Testis (tissue), 5 donors: ENCODE measurements at places on chromosomes 2 and 18.

DNA sequence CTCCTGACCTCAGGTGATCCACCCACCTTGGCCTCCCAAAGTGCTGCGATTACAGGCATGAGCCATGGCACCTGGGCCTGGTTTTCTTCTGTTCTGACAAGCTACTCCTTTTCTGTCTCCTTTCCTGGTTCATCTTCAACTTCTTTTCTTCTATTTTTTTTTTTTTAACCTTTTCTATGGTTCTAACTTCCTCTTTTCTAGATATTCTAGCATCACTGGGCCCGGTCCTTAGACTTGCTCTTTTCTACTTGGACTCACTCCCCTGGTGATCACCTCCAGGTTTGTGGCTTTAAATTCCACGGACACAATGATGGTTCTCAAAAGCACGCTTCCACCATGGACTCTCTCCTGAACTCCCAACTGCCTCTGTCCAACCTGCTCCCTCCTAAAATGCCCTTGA, 2.0 kb downstream of the EIF2AK2 start:
- H3K4me3 ChIP-seq, result no peak overlapping the region
- no peak overlapping the region for H3K27ac ChIP-seq
- H3K27me3 ChIP-seq, result no peaks in the 10 kb centered on the region
- peaks cover 11% of the 10 kb centered on the region for H3K4me1 ChIP-seq

GRCh38 chr2:225820826-225821225, 421.3 kb downstream of the NYAP2 start:
- no peaks in the 10 kb centered on the region for H3K4me1 ChIP-seq
- no peak overlapping the region for H3K27ac ChIP-seq
- DNase-seq, result no peak
- H3K36me3 ChIP-seq, result no peaks in the 10 kb centered on the region
- no peaks in the 10 kb centered on the region for H3K27me3 ChIP-seq

DNA sequence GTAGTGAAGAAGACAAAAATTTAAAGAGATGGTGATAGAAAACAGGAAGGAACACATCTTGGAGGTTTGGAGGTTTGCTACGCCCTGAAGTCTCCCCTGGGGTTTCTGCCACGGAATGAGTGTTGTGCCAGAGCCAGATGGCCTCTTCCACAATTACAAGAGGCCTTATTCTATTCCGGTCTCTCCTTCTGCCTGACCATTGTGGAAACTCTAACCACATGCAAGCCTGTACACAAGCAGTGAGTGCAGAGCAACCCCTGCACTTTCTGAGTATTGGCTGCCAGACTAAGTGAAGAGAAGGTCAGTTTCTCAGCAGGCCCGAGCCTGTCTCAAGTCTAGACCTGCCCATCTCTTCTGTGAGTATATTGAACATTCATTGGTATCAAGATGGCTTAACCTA, 22.7 kb upstream of the MYO1B start:
- no peak for DNase-seq
- H3K27me3 ChIP-seq, result no peaks in the 10 kb centered on the region
- no peaks in the 10 kb centered on the region for H3K4me1 ChIP-seq
- no peak overlapping the region for H3K27ac ChIP-seq

DNA sequence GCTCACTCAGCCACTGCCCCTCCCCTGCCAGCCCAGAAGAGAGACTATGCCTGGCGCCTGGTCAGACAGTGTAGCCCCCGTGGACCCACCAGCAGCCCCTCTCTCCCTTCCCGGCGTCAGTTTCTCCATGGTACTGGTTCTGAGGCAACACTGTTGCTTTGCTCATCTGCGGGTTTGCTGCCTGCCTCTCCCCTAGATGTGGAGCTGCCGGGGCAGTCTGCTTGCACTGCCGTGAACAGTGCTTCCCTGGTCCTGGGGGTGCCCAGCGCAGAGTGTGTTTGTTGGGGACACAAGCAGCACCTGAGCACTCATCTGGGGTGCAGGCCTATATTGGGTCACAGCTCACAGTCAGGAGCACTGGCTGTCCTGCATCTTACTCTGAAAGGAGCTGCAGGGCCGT, 309.9 kb downstream of the NDUFA10 start:
- H3K27ac ChIP-seq, result no peak overlapping the region
- no peaks in the 10 kb centered on the region for H3K36me3 ChIP-seq
- no peak overlapping the region for H3K4me3 ChIP-seq
- H3K27me3 ChIP-seq, result no peaks in the 10 kb centered on the region
- DNase-seq, result no peak
- no peaks in the 10 kb centered on the region for H3K4me1 ChIP-seq

- no peaks in the 10 kb centered on the region for H3K4me1 ChIP-seq
- no peaks in the 10 kb centered on the region for H3K36me3 ChIP-seq
- no peak for DNase-seq
- no peaks in the 10 kb centered on the region for H3K27me3 ChIP-seq
Observed at GRCh38 chr2:232438091-232438490, 17.9 kb upstream of the ALPI start.

DNA sequence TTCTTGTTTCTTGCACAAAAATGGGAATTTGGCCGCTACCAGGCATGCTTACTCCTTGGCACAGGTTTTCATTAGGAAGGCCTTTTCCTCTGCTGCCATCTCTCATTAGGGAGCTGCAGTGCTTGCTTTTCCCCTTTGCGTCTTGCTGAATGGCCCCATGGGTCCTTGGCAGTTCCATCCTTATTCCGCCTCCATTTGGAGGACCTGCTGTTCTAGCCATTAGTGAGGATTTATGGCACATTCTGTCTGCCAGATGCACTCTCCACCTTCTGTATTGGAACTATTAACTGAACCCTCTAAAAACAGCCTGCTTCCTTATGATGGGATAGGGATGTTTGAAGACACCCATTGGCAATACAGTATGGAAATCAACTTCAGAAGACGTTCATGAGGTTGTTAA, 103.5 kb upstream of the NOSTRIN start:
- peaks cover 7% of the 10 kb centered on the region for H3K4me1 ChIP-seq
- H3K36me3 ChIP-seq, result no peaks in the 10 kb centered on the region
- no peaks in the 10 kb centered on the region for H3K27me3 ChIP-seq
- no peak overlapping the region for H3K27ac ChIP-seq

- no peaks in the 10 kb centered on the region for H3K27me3 ChIP-seq
- DNase-seq, result no peak
- no peak overlapping the region for H3K27ac ChIP-seq
- H3K4me3 ChIP-seq, result no peak overlapping the region
Observed at GRCh38 chr2:68912732-68913131, 40.0 kb downstream of the GKN2 start.

GRCh38 chr2:9764153-9764778, 79.0 kb upstream of the TAF1B start:
- DNase-seq, result no peak
- H3K4me1 ChIP-seq, result peaks cover 24% of the 10 kb centered on the region
- no peaks in the 10 kb centered on the region for H3K27me3 ChIP-seq
- no peak overlapping the region for H3K4me3 ChIP-seq
- no peaks in the 10 kb centered on the region for H3K36me3 ChIP-seq

DNA sequence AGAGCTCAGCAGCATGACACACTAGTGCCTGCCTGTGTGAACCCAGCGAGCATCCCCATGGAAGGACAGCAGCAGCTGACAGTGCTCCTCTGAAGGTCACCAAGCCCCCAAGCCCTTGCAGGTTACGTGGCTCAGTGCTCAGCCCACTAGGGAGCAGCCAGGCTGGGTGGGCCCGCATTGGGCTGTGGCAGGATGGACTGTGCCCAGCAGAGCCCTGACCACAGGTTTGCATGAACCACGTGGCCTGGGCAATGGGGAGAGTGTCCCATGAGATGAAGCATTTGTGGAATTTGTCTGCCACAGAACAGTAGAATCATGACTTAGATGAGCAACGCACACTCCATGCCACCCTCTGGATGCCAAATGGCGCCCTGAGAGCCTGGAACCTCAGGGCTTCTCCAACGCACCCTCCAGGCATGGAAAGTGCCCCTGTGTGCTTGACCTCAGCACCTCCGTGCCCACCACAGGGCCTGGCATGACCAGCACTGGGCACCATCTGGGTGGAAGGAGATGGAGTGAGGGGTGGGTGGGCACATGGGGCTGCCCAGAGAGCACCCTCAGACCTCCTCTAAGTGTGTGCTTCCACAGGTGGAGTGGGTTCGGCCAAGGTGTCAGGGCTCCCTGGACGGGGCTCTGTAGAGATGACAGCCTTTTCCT, 216.1 kb upstream of the RAB6C start:
- no peaks in the 10 kb centered on the region for H3K36me3 ChIP-seq
- no peak overlapping the region for H3K27ac ChIP-seq
- H3K4me1 ChIP-seq, result no peaks in the 10 kb centered on the region
- H3K27me3 ChIP-seq, result no peaks in the 10 kb centered on the region
- no peak overlapping the region for H3K4me3 ChIP-seq

- no peaks in the 10 kb centered on the region for H3K36me3 ChIP-seq
- no peak for DNase-seq
- H3K27me3 ChIP-seq, result no peaks in the 10 kb centered on the region
- no peak overlapping the region for H3K4me3 ChIP-seq
- no peaks in the 10 kb centered on the region for H3K4me1 ChIP-seq
Observed at GRCh38 chr2:75303227-75303626, 103.9 kb upstream of the TACR1 start.

DNA sequence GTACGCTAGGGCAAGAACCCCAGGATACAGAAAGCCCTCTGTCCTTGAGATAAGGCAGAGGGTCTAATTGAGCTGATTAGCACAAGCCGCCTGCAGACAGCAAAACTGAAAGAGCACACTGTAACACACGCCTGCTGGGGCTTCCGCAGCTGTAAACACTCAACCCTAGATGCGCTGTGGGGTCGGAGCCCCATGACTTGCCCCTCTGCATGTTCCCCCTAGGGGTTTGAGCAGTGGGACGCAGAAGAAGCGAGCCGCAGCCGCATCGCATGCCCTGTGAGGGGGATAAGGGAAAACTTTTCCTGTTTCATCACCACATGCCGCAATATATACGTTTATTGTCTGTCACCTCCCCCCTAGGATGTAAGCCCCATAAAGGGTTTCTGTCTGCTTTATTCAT, 384.6 kb downstream of the PLCL1 start:
- no peak overlapping the region for H3K27ac ChIP-seq
- H3K4me1 ChIP-seq, result no peaks in the 10 kb centered on the region
- no peaks in the 10 kb centered on the region for H3K36me3 ChIP-seq
- no peak overlapping the region for H3K4me3 ChIP-seq
- no peak for DNase-seq

DNA sequence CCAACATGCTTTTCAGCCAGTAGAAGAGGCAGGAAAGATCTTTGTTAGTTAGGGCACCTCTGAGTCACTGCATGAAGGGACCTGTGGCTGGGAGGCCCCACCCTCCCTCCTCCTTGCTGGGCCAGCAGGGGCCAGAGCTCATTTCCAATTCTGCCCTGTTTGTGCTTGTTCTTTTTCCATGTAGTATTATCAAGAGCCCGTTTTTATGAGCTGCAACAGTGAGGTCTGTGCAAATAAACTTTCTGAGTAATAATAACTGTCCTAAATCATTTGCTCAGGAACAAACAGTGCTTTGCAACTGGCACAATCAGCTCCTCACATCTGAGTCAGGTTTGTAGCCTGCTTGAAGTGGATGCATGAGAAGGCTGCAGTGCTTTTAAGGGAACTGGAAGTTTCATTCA, 128.0 kb downstream of the ARL4C start:
- H3K27ac ChIP-seq, result no peak overlapping the region
- H3K4me1 ChIP-seq, result no peaks in the 10 kb centered on the region
- no peaks in the 10 kb centered on the region for H3K27me3 ChIP-seq
- H3K36me3 ChIP-seq, result no peaks in the 10 kb centered on the region

- H3K27me3 ChIP-seq, result no peaks in the 10 kb centered on the region
- H3K4me1 ChIP-seq, result peaks cover 30% of the 10 kb centered on the region
- H3K4me3 ChIP-seq, result no peak overlapping the region
- DNase-seq, result no peak
- peak overlapping the region; percentile 69 for H3K27ac ChIP-seq
Observed at GRCh38 chr2:112814278-112814677, 22.3 kb downstream of the IL1B start.

DNA sequence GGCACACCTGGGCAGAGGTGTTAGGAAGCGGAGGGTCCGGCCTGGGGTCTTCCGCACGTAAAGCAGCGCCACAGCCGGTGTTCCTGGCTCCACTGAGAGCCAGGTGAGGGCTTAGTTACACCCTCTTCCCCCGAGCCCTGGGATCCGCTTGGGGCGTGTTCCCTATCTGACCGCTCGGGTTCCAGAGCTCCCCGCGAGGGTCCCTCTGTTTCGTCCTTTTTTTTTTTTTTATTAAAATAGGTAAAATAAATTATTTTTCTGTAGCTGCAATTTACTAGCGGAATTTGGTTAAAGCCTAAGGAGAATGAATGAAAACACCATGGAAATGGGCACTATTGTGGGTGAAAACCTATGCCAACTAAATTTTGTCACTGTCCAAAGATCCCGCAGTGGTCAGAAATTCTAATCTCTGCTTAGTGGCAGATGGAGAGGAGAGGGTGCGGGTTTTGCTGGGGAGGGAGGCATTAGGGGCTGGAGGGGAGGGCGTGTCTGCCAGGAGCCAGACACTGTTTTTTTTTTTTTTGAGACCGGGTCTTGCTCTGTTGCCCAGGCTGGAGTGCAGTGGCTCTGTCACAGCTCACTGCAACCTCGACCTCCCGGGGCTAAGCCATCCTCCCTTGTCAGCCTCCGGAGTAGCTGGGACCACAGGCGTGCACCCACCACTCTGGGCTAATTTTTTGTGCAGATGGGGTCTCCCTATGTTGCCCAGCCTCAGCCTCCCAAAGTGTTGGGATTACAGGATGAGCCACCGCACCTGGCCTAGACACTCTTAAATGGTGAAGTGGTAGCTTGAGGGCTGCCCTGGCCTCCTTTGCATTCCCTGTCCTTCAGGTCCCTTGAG, 834 bp downstream of the PDCL3 start:
- H3K4me3 ChIP-seq, result peak overlapping the region; percentile 96
- peak overlapping the region; percentile 96 for H3K27ac ChIP-seq
- no peaks in the 10 kb centered on the region for H3K36me3 ChIP-seq
- H3K27me3 ChIP-seq, result no peaks in the 10 kb centered on the region

DNA sequence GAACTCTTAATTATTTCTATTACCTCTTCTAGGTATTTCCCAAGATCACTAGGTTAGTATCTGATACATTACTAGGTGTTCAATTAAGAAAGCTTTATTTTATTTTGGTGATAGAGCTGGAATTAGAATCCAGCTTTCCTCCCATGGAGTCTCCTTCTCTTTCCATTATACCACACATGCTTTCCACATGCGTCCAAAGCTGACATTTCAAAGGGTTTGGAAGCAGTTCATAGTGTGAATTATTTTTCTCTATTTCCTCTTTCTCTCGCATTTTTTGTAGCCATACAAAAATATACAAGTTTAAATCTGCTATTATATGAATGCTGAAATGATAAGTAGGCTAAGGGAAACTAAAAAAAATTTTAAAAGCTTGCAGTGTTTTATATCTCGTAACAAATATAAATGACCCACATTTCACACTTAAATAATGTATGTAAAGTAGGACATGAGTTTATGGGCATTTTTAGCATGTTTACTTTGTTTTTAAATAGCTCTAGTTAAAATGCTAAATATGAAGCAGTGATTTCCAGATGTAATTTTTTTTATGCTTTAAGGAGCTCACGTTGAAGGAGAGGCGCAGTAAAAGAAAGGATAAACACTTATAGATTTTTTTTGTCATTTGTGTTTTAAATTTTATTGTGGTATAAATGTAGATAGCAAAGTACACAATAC, 20.1 kb downstream of the ZC3H6 start:
- H3K4me3 ChIP-seq, result no peak overlapping the region
- no peaks in the 10 kb centered on the region for H3K4me1 ChIP-seq
- H3K36me3 ChIP-seq, result no peaks in the 10 kb centered on the region
- no peak overlapping the region for H3K27ac ChIP-seq

GRCh38 chr2:54275541-54275940, 19.5 kb upstream of the TSPYL6 start:
- no peaks in the 10 kb centered on the region for H3K27me3 ChIP-seq
- no peaks in the 10 kb centered on the region for H3K36me3 ChIP-seq
- no peak for DNase-seq
- H3K4me1 ChIP-seq, result no peaks in the 10 kb centered on the region

- no peak for DNase-seq
- no peaks in the 10 kb centered on the region for H3K27me3 ChIP-seq
- no peaks in the 10 kb centered on the region for H3K4me1 ChIP-seq
- no peaks in the 10 kb centered on the region for H3K36me3 ChIP-seq
- no peak overlapping the region for H3K27ac ChIP-seq
Observed at GRCh38 chr18:60493066-60493465, 120.5 kb upstream of the MC4R start.
